ENCODE measurements at places on chromosomes 6 and 20.

- DNase-seq, result no peak
Observed at GRCh38 chr20:11054266-11054993, 380.6 kb upstream of the JAG1 start.

GRCh38 chr6:130773860-130774259 lies 53.3 kb upstream of the SMLR1 start:
- DNase-seq, result no peak

DNA sequence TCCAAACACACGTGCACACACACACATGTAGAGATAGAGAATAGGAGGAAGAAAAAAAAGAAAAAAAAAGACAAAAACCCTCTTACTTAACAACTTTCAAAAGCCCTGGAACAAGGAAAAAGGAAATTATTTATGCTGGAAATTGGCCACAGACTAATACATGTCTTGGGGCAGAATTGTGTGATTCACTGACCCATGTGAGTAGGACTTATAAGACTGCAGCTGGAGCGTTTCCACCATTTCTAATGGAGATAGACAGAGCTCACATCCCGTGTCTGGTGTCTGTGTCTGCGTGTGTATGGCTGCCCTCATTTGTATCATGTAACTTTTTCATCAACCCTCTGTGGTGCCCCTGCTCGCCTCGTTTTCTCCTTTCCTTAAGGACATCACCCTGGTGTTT lies 99.8 kb upstream of the PDE10A start:
- no peak for DNase-seq

DNA sequence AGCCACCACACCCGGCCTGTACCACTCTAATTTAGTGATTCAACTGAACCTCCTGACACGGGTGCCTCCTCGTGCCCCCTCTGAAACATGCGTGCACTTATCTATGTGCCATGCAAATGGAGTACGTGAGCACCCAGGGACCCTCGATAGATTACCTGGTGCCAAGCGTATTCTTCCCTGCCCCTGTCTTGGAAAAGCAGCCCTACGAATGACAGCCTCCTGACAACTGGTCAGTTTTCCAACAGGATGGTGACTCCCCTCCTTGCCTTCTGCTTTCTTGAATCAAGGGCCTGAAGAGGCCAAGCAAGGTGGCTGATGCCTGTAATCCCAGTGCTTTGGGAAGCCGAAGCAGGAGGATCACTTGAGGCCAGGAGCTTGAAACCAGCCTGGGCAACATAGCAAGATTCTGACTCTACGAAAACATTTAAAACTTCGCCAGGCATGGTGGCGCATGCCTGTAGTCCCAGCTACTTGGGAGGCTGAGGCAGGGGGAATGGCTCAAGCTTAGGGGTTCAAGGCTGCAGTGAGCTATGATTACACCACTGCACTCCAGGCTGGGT lies 25.4 kb upstream of the SYNJ2 start:
- no peak for DNase-seq

- DNase-seq, result no peak
Observed at GRCh38 chr6:107436881-107437280, 22.5 kb downstream of the PDSS2 start.

DNA sequence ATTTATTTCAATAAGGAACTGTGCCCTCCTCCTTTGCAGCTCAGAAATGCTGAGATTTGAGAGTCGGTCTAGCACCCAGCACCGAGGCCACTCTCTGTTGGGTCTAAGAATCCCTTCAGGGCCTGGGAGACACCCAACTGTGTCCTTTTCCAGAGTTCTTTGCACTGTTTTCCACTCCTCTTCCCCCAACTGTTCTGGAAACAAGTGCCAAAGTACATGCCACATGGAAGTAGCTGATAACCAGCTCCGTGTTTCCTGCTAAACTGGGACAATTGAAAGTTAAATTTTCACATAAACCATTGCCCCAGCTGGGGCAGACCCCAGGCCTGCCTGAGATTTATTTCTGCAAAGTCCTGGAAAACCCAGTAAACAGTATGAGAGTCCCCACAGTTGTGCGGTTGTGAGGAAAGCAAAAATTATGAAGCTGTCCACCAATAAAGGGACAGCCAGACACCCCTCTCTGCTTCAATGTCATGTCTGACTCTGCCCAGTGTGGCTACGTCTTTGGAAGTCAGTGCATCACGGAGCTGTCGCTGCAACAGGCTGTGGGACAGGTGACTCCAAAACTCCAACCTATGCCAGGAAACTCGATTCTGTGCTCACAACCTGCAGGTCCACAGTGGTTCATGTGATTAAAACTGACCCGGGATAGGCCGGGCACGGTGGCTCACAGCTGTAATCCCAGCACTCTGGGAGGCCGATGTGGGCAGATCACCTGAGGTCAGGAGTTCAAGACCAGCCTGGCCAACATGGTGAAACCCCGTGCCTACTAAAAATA lies 178.0 kb upstream of the AFDN start:
- no peak for DNase-seq

DNA sequence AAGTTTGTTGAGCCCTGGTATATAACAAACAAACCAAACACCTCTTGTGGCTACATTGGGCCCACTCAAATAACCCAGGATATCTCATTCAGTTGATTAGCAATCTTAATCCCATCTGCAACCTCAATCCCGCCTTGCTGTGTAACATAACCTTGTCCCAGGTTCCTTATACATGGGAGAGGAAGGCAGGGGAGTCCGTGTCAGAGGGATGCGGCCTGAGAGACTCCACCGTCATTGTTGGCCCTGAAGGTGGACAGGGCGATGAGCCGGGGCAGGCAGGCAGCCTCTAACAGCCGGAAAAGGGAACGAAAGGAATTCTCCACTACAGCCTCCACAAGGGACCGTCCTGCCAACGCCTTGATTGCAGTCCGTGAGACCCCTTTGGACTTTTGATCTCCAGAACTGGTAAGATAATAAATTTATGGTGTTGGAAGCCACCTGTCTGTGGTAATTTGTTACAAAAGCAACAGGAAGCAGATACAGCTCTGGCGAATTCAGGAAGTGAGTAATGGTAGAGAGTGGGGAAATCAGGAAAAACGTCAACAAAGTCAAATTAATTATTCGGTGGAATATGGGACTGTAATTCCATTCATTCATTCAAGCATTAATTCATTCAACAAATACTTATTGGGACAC lies 124.5 kb upstream of the SALL4 start:
- DNase-seq, result no peak

- DNase-seq, result no peak
Observed at GRCh38 chr20:53606364-53606985, 12.8 kb upstream of the ZNF217 start.

- DNase-seq, result no peak
Observed at GRCh38 chr20:17753516-17753915, 53.8 kb downstream of the BANF2 start.

DNA sequence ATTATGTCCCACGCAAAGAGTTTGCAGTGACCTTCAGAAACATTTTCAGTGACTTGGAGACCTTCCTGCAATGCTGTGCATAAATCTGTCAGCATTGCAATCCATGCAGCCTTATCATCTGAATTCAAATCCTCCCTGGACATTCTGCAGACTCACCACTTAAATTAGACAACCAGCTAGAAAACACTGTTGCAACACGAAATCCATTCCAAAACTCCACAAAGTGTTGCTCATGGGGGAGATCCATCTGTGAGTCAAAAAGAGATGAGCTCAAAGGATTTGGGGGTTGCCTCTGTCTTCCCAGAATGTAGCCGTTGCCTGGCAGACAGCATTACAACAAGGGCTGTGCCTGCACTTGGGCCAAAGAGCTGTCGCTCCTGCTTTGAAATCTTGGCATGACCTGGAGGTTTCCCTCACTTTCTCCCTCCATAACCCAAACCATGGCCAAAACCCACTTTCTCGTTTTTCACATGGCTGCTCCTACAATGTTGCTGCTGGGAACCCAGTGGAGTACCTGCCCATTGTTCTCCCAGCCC lies 163.5 kb upstream of the CDYL start:
- DNase-seq, result no peak

DNA sequence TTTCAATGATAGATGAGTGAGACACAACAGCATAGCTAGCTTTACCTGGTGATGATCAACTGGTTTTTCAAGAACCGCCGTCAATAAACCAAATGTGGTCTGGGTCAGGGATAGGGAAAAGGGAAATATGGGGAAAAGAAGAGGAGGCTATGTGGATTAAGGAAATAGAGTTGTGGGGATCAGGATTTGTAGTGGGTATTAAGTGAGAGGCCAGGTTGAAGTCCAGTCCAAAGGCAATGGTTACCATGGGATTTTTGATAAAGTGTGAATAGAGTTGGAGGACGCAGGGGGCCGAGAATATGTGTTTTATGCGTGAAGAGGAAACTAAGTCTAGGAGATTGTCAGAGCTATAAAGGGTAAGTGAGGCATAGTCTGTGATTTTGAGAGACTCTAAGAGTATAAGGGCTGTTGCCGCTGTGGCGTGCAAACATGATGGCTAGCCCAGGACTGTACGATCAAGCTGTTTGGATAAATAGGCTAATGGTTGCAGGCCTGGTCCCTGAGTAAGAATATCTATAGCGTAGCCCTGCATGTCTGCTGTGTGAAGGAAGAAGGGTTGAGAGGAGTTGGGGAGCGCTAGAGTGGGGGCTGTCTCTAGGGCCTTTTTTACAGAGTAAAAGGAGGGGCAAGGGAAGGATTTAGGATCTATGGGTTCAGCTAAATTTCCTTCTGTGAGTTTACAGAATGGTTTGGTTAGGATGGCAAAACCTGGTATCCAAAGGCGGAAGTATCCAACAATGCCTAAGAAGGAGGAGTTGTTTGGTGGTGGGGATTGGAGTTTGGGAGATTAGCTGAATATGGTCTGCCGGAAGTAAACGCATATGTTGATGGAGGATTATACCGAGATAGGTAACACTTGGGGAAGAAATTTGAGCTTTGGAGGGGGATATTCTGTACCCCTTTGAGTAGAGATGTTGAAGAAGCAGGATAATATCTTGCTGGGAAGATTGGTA lies 749.7 kb upstream of the ADGRB3 start:
- DNase-seq, result no peak

- no peak for DNase-seq
Observed at GRCh38 chr6:152268846-152269442, 368.2 kb downstream of the SYNE1 start.

DNA sequence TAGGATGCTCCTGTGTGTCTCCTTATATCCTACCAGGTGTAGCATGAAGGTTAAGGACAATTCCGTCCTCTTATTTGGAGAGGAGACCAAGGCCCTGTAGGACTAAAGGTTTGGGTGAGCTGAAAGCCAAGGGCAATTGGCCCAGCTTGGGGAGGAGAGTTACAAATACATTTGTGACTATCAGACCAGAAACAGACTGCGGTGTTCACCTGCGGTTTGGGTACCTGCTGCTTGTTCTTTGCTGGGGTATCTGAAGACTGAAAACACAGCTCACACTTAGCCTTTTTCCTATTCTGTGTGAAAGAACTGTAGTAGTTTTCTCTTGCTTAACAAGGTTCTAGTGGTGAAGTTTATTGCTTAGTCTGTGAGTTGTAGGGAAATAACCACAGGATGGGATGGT lies 55.0 kb downstream of the ESR1 start:
- no peak for DNase-seq

DNA sequence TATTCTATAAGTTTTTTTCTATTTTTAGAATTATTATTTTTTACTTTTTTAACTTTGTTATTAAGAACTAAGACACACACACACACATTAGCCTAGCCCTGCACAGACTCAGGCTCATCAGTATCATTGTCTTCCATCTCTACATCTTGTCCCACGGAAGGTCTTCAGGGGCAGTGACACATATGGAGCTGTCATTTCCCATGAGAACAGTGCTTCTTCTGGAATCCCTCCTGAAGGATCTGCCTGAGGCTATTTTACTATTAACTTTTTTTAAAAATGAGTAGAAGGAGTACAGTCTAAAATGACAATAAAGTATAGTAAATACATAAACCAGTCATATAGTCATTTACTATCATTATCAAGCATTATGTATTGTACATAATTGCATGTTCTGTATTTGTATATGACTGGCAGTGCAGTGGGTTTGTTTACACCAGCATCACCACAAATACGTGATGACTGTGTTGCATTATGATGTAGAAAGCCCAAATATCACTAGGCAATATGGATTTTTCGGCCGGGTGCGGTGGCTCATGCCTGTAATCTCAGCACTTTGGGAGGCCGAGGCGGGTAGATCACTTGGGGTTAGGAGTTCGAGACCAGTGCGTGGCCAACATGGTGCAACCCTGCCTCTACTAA lies 57.9 kb downstream of the HIVEP1 start:
- no peak for DNase-seq

DNA sequence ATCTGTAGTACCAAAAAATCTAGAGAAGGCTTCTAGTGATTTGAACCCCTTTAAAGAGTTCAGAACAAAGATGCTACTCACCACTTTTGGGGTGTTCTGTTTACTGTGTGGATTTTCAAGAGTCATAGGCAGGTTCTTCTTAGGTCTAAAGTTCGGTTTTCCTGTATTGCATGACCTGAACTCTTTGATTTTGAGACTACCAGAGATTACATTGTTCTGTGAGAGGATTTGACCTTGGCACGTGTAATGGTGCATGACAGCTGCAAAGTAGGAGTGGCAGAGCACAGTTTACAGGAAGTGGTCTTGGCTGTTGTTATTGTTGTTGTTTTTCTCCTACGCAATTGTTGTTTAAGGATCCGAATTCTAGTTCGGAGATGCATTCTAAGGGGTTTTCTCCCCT lies 592.7 kb downstream of the EPHA7 start:
- no peak for DNase-seq

- DNase-seq, result no peak
Observed at GRCh38 chr6:1610497-1611321, 994 bp downstream of the FOXC1 start.

DNA sequence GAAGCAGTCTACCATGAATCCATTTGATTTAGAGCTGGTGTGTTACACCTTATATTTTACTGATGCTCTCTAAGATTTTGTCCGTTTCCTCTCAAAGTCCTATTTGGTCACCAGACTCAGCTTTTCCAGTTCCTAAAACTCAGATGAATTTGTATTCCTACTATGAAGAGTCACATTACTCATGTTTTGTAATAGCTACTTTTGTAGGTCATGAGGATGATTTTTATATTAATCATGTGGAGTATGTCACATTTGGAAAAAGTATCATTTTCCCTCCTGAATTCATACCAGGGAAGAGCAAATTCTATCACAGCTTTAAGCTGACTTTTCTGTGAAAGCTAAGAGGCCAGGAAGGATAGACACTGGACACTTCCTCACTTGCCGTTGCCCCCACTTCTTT lies 140.6 kb upstream of the SCGN start:
- DNase-seq, result no peak

Data from stimulated activated CD4-positive, alpha-beta T cell treated with anti-CD3 and anti-CD28 coated beads, Interleukin-12 subunit alpha, Interleukin-12 subunit beta, amount 100 ng/mL, for 4 hours (primary cell).